ENCODE measurements at places on chromosomes 12 and 14.

DNA sequence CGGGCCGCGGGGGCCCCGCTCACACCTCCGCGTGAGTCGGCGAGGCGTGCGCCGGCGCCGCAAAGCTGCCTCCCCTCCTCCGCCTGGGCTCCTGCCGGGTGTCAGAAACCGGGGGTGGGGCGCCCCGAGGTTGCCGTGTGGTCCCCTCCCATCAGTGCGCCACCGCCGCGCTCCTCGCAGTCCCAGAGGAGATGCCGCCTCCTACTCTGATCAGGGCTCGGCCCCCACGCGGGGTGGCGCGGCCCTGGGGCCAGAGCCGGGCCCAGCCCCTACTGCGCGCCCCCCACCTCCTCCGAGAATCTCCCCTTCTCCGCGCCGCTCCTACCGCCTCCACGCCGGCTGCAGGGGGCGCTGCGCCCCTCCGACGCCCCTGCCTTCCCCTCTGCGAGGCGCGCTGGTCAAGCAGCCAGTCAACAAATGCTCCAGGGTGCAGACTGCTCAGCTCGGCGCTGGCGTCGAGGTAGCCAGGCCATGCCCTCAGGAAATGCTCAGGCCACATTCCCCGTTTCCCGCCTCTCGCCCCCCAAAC lies 467 bp upstream of the JAG2 start:
- DNase-seq = no peak

GRCh38 chr12:84911271-84912197 lies 1.1 kb downstream of the SLC6A15 start:
- DNase-seq = peak; percentile 10

DNA sequence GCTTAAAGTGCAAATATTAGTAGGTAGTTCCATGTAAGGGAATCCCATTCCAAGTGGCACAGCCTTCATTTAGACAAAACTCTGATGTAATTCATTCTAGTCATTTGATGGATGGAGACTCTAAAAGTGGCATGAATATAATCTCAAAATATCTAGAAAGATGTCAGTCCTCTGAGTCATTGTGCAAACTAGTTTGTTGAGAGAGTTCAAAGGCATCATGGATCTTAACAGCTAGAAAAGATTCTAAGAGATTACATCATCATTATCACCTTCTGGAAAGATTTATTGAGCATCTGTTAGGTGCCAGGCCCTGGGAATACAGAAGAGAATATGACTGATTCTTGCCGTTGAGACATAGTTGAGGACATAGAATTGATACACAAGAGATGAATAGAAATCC lies 30.7 kb downstream of the CRADD start:
- DNase-seq = no peak

GRCh38 chr14:75184039-75184438 lies 7.6 kb upstream of the TMED10 start:
- DNase-seq = no peak

DNA sequence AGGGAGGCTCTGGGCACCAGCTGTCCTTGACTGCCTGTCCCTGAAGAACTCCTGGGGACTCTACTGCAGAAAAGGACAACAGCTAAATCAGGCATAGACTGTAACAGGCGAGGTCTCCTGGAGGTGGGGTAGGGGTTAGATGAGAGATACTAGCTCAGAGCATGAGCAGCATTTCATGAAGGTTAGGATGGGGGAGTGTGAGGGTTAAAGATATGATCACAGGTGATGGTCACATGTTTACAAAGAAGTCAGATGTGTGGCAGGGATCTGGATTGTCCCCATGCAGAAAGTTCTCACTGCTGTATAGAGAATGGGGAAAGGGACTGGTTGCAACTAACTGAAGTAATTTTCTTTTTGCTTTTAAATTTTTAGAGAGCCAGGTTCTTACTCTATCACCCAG lies 26.5 kb downstream of the TMEM229B start:
- DNase-seq = no peak

DNA sequence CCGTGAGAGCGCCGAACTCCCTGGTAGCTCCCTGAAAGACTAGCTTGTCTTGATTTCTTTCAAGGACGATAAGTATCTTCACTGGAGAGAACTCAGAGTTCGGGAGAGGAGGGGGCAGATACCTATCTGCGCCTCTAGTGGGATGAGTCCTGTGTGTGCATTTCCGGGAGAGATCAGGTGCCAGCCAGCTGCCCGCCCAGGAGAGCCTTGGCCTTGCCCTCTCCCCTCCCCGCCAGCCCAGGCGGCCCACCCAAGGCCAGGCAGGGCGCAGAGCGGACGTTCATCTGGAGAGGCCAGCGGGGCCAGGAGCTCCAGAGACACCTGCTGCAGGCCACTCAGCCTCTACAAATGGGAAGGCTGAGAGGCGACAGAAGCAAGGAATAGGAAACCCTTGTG lies 1.0 kb downstream of the CD9 start:
- DNase-seq = peak; percentile 74

DNA sequence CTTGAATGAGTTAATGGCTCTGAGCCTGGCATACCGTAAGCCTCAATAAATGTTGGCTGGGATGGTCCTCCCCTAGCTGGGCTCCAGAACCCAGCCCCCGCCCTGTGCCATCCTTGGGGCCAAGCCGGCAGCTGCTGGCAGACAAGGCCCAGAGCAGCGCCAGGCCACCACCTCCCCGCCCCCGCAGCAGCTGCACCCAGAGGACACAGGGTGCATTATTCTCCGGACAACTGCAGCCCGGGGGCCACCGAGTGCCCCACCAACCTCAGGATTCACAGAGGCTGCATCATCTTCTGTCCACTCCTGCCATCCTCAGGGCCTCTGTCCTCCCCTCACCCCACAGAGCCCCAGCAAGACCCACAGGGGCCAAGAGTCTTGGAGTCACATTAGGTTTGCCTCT lies 92.7 kb downstream of the NCOR2 start:
- DNase-seq = no peak

- no peak for DNase-seq
These were observed 65.9 kb upstream of the FBRSL1 start for GRCh38 chr12:132423820-132424645.

- no peak for DNase-seq
These were observed 716.3 kb upstream of the MDGA2 start for GRCh38 chr14:48391661-48392060.

GRCh38 chr12:57012600-57013465 lies 3.5 kb downstream of the TAC3 start:
- DNase-seq = no peak

DNA sequence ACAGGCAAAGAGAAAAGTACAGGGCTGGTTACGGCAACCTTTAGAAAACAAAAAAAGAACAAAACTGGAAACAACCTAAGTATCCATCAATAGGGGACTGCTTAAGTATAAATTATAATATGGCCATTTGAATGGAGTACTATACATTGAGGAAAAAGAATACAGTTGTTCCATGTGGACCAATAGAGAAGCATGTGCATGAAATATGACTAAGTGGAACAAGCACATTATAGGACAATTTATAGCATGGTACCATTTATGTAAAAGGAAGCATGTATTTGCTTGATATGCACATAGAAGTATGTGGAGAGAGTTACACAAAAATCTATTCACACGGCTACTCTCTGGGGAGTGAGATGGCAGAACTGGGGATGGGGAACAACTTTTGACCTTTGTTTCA lies 49.2 kb upstream of the FAM222A start:
- no peak for DNase-seq

- no peak for DNase-seq
These were observed 98.4 kb downstream of the APAF1 start for GRCh38 chr12:98743362-98743953.

- DNase-seq = no peak
These were observed 46.0 kb upstream of the PLEKHG6 start for GRCh38 chr12:6264402-6265037.

DNA sequence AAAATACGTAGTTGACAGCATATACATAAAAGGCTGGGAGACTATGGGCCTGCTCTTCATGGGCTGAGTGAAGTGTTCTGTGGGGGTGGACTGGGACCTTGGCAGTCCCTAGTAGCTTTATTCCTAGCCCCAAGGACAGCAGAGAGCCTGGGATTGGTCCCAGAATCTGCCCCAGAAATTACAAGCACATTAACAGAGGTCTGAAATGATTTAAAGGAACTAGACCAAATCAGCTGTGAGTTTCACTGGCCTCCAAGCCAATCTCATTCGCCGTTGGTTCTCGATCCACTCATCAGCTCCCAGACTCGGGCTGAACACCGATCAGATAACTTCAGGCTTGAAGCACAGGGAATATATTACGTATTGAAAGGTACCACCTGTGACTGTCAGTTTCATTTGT lies 77.0 kb upstream of the PSMC1 start:
- DNase-seq = no peak

GRCh38 chr14:83184531-83184930 lies 1650.9 kb upstream of the SEL1L start:
- no peak for DNase-seq

DNA sequence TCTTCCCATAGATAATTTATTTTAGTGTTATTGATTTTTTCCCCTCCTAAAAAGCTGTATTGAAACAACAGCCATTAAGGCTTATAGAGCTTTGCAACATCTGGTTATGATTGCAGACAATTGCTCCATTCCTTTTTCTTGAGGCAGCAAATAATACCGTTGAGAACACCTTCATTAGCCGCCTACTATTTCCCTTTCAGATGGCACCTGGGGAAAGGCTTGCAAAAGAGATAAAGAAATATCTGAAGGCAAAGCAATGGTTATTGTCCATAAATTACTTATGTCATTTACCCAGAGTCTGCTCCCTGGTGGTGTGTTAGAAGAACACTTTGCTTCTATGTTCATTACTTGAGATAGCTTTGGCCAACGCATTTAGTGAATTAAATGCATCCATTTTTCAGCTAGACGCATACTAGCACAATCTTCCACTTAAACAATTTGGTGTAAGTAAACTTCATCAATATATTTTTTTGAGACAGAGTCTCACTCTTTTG lies 377.8 kb downstream of the KCNH5 start:
- no peak for DNase-seq

DNA sequence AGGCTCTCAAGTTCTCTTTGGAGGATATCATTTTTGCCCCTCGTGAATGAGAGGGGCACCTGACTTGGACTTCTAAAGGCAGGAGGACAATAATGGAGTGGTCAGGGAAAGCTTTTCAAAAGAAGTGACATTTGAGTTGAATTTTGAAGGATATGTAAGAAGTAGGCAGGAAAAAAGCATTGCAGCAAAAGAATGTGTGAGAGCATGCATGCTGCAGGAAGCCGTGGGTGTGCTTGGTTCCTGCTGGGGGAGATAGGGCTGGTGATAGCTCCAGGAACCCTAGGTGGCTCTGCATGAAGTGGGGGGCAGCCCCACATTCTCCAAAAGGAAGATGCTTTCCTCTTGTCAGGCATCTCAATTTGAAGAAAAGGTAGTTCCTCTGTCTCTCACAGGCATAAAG lies 23.1 kb downstream of the ACVR1B start:
- no peak for DNase-seq

- DNase-seq = no peak
These were observed 27.4 kb upstream of the SFSWAP start for GRCh38 chr12:131683266-131684014.

DNA sequence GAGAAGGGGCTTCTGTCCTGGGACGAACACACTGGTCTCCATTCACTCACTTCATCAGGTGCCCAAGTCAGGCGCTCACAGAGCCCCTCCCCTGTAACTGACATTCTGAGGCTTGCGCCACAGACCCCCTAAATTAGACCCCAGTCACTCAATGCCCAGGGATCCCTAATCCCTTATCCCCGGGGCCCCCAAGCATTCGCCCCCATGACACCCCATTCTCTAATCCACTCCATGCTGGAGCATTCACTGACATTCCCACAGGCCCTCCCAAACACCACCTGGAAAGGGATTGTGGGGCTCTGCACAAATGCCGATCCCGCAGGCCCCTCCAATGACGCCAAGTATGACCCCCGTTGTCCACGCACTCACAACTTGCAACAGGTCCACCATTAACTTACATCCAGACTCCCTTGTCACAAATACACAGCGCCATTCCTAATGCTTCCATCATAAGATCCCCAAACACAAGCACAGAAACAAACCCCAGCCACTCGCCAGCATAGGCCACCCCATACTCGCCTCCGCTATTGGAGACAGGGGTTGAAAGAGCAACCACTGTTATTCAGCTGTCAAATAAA lies 1.5 kb downstream of the ZNF605 start:
- DNase-seq = no peak

DNA sequence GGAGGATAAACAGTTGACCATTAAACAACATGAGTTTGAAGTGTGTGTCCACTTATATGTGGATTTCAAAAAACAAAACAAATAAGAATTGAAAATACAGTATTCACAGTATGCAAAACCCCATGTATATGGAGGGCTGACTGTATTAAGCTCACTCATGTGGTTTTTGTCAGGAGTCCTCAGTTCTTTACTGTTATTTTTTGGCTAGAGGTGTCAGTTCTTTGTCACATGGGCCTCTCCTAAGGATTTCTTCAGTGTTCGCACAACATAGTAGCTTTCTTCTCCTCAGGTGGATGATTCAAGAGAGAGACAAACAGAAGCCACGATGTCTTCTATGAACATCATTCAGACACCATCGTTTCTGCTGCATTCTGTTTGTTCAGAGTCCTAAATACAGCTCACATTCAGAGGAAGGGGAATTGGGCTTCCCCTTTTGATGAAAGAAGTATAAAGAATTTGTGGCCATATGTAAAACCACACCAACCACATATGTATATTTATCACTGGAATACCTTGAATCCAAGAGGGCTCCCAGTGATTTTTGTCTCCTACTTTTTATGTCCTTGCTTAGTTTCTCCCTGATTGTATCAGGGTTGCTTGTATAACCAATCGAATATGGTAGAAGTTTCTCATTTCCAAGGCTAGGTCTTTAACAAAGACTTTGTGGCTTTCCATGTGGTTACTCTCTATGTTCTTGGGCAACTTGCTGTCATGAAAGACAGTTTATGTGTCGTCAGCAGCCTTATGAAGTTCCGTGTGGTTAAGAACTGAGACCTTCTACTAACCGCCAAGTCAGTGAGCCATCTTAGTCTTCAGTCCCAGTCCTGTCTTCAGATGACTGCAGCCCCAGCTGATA lies 18.9 kb downstream of the MNAT1 start:
- no peak for DNase-seq

GRCh38 chr14:96349286-96350075 lies 13.7 kb downstream of the ATG2B start:
- no peak for DNase-seq

- DNase-seq = no peak
These were observed 280.0 kb downstream of the DPF3 start for GRCh38 chr14:72613975-72614319.

GRCh38 chr12:110619534-110619953 lies 5.6 kb downstream of the TCTN1 start:
- DNase-seq = no peak

DNA sequence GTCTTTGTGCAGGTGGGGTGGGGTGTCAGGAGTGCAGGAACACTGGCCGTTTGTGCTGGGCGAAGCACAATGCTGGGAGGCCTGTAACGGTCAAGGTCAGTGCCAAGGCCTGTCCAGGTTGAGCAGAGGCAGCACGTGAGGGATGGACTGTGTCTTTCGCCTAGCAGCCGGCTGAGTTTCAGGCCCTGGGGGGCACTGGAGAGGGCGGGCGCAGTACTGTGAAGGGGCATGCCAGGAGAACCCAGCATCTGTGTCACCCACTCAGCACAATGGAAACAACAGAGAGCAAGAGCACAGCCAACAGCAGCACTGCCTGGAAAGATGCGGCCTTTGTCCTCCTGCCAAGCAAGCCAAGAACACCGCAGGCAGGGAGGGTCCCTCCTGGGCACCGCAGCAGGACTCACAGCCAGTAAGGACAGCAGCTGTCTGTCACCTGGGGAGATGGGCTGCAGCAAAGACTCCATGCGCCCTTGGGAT lies 25.2 kb downstream of the SLC25A47 start:
- DNase-seq = no peak
